IPS-NIHi11 (cell line): ENCODE measurements at places on chromosomes 12 and 14.

DNA sequence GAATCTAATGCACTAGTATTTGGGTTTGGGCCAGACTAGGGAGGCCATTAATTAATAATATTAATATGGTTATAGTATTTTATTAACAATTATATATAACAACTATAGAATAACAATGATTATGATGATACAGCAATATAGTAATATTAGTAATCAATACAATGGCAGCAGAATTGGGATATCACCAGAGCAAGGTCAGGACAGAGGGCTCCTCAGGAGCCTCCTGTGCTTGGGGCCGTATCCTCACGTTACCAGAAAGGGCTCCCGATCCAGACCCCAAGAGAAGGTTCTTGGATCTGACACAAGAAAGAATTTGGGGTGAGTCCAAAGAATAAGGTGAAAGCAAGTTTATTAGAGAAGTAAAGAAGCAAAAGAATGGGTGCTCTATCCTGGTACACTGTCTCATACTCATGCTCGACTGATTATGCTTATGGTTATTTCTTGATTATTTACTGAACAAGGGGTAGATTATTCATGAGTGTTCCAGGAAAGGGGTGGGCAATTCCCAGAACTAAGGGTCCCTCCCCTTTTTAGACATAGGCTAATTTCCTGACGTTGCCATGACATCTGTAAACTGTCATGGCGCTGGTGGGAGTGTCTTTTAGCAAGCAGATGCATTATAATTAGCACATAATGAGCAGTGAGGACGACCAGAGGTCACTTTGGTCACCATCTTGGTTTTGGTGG lies 61.6 kb downstream of the RIN3 start:
- no peak for DNase-seq

GRCh38 chr12:16880864-16881285 lies 274.9 kb upstream of the LMO3 start:
- peak; percentile 27 for DNase-seq

GRCh38 chr14:24226473-24226872 lies 5.7 kb downstream of the NEDD8 start:
- no peak for DNase-seq

- DNase-seq, result no peak
These were observed 18.0 kb downstream of the MAP1LC3B2 start for GRCh38 chr12:116577154-116577561.

DNA sequence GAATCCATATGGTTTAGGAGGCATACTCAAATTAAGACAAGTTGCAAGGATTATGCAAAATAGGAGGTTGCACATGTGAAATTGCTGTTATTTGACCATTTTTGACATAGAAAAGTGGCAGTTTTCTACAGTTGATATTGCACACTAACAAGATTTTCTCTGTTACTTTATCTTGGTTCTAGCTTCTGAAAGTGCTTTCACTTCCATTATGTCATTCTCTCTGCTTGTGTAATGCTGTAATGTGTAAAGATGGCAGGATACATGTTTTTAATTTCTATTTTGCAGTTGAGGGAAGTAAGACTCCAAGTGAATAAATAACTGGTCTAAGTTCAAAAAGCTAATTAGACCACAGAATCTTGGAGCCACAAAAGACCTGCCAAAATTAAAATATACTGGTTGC lies 60.6 kb downstream of the MYRFL start:
- DNase-seq, result no peak

DNA sequence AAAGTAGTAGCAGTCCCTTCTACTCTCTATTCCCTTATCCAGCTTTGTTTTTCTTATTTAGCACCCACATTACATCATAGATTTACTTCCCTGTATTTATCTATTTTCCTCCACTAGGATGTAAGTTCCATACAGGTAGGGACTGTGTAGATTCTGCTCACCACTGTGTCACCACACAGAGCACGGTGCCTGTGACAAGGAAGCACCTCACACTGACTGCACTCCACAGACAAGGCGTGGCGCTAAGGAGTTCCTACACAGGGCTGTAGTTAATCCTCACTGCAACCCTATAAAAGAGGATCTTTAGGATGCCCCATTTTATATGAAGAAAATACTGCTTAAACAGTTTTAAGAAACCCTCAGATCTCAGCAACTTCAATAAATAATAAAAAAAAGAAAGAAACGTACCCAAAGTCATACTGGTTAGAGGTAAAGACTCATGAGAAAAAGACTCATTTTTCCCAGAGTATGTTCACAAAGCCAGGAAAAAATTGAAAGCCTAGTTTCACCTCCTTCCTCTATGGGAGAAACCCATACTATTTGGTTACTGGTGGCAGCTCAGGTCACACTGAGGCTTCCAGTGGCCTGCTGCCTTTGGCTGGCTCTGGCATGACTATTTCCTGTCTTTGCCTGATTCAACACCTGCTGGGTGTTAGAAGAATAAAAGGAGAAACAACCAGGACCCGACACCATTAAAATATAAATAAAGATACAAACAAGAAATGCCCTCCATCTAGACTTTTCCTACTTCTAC lies 36.9 kb downstream of the RAD9B start:
- no peak for DNase-seq
